Stimulated activated CD4-positive, alpha-beta T cell treated with anti-CD3 and anti-CD28 coated beads, Interleukin-1b, Interleukin-23, amount 100 ng/mL, for 1 hour (primary cell): ENCODE measurements at places on chromosomes 16 and 17.

DNA sequence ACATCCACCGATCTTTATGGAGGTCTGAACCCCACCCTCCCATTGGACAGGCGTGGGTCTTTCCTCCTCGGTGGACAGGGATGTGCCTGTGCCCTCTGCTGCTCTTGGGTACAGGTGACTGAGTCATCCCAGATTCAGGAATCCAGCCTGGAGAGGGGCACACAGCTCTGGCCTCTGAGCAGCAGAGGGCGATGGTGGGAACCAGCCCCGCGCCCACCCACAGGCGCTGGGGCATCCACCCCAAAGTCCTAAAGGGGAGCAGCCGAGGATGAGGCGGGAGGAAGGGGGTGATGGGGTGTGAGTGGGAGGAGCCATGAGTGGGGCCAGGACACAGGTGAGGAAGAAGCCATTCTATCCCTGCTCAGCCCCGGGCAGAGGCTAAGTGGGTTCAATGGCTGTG, 35.0 kb downstream of the ENGASE start:
- no peak for DNase-seq

DNA sequence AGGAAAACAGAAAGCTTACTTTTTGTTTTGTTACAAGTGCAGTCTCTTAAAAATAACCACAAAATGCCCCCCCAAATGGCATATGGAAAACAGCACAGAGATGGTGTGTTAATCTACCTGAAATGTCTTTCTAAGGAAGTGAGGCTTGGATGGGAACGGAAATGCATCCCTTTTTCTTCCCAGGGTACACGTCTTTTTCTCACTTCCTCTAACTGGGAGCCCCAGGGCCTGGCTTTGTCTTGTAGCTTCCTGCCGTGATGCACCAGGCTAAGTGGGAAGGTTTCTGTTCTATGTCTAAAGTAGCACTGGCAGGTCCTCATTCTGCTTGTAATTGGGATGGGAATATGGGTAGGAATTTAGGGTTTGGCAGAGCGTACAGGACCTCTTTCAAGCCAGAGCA, 52.5 kb upstream of the CACNG3 start:
- DNase-seq: no peak

GRCh38 chr17:75531721-75532072, 6.2 kb downstream of the LLGL2 start:
- no peak for DNase-seq

DNA sequence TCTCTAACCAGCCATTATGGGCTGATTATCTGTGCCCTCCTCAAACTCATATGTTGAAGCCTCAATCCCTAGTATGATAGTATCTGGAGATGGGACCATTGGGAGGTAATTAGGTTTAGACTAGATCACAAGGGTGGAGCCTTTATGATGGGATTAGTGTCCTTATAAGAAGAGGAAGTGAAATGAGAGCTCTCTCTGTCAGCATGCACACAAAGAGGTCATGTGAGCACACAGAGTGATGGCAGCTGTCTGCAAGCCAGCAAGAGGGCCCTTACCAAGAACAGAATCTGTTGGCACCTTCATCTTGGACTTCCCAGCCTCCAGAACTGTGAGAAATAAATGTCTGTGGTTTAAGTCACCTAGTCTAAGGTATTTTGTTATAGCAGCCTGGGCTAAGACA, 101.9 kb downstream of the PCTP start:
- DNase-seq: no peak

DNA sequence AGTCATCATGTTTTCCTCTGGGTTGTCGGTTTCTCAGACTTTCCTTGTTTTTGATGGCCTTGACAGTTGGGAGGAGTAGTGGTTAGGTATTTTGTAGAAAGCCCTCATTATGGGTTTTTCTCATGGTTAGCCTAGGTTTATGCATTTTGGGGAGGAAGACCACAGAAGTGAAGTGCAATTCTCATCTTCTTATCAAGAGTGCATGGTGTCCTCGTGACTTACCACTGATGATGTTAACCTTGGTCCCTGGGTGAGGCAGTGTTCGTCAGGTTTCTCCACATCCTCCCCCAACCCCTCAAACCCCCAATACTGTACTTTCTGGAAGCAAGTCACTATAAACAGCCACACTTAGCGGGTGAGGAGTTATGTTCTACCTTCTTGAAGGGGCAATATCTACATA, 42.3 kb downstream of the BPTF start:
- DNase-seq: no peak

GRCh38 chr16:55367301-55367811, 43.4 kb downstream of the IRX6 start:
- no peak for DNase-seq

DNA sequence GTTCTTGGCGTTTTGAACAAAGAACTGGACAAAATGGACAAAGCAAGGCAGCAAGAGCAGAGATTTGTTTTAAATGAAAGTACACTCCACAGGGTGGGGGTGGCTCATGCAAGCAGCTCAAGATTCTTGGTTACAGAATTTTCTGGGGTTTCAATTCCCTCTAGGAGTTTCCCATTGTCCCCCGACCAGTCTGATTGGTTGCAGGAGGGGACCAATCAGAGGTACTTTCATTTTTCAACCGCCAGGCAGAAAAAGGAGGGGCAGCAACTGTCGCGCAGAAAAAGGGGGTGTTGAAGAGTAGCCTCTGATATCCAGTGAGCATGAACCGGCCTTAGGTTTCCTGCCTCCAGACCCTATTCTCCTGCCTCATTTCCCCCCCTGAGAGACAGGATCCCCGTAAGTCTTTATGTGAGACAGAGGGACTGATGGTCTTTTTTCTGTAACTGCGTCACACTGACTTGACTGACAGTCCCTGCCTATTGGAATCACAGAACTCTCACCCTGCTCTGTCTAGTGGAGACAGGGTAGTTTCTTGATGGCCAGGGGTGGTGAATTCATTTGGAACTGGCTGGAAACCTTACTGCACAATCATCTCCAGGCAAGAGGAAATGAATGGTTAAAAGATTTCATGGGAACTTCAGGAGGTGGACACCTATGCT, 59.4 kb upstream of the ALOX12 start:
- DNase-seq: no peak

DNA sequence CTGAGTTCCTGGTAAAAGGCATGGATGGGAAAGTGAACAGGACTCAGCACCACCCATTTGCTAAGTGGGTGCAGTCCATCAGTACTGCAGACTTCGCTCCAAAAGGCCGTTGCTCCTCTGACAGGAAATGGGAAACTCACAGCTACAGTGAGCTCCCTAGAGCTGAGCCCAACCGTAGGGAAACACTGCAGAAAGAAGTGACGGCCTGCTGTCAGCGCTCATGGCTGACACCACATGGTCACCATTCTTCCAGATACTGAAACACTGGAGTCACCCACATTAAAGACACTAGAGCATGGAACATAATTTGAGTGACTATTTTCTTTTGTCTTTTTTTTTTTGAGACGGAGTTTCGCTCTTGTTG, 31.9 kb downstream of the UBE2O start:
- DNase-seq: no peak

- no peak for DNase-seq
Observed at GRCh38 chr16:2720064-2720457, at the start of gene PRSS27. PRSS27 (minus strand) TSS chr16:2720224; CDS start chr16:2720160, 64 bp downstream.

DNA sequence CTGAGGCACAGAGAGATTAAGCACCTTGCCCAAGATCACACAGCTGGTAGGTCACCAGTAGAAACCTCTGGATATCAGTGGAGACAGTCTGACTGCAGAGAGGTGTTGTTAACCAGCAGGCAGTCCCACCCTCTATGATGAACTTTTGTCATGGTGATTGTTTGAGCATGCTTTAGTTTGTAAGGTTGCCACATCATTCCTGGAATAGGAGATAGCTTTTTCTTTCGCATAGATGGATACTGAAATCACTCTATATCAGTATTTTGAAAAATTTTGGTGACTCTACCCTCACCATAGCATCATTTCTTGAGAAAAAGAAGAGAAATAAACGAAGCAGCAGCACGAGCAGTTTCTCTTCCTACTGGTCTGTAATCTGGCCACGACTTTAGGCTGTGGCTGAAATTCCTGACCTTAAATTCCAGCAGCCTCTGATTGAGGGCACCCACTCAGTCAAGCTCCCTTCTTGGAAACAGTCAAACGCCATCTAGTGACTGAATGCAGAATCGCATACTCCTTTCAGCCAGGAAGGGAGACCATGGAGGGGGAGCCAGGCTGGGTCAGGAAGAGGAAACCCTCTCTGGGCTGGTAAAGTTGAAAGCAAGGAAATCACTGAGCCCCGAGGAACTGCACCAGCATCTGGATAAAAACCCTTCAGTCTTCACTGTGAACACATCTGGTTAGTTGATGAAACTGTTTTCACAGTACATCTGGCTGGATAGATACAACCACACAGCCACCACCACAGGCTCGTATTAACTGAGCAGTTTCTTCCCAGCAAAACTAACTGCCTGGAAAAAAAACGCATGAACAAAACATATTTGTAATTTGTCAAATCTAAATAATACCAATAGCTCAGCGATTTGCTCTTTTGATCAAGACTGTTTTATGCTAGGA, 108.5 kb upstream of the XYLT1 start:
- DNase-seq: peak; percentile 28

GRCh38 chr17:8152112-8152775, at the start of gene PER1:
PER1 (minus strand) TSS chr17:8152404; CDS start chr17:8150706, 1,698 bp downstream.
- peak; percentile 74 for DNase-seq

DNA sequence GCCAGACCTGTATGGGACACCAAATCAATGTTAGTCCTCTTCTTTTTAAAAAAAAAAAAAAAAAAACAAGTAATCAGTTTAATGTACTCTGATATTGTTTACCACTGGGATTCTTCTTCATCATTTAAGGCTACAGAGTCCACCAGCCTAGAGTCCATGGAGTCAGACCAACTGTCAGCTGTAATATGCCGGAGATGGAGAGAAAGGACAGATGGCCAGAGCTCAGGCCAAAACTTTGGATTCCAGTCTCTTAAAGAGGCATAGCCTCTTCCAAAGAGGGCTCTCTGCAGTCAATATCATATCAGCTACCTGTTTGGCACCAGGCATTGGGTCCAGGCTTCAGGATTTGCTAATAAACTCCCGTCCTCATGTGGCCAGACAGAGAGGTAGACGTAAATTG, 469.6 kb upstream of the HSBP1 start:
- DNase-seq: no peak

- DNase-seq: peak; percentile 12
Observed at GRCh38 chr17:68011199-68011665, 15.0 kb upstream of the C17orf58 start.

DNA sequence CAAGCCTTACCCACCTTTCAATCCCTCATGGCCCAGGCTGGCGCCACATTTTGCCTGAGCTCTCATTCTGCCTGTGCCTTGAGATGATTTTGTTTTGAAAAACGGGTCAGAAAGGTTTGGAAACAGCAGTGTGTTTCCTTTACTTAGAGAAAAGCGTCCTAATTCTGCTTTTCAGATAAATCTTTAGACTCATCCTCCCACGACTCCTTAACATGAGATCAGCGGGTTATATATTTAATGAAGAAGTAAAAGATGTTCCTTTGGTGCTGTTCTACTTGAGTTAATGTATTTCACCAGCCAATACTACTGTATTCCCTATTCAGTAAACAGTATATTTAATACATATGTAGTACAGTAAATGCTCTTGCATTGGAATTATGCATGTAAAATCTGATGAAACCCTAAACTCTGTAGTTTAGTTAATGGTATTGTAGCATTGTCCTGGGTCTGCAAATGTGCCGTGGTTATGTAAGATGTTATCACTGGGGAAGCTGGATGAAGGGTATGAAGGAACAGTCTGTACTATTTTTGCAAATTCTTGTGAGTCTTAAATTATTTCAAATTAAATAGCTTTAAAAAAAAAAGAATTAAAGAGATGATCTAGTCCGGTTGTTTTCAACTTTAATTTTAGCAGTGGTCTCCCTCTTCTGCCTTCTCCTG, 199.4 kb upstream of the CACNG5 start:
- DNase-seq: no peak

DNA sequence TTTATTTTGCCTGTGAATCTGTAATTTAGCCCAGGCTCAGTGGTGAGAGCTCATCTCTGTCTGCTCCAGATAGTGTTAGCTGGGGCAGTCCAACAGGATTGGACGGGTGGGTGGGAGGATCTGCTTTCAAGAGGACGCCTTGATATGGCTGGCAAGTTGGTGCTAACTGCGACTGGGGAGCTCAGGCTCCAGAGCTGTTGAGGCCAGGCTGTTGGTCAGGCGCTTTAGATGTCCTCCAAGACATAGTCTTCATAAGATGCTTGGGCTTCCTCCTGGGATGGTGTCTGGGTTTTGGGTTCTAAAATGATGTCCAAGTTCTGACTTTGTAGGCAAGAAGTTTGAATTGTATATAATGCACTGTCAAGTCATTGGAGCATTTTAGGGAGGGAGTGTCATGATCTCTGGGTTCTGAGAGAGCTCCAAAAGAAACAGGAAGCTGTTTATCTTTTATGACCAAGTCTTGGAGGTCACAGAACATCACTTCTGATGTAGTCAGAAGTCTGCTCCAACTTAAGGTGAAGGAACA, 12.8 kb upstream of the PCTP start:
- no peak for DNase-seq

DNA sequence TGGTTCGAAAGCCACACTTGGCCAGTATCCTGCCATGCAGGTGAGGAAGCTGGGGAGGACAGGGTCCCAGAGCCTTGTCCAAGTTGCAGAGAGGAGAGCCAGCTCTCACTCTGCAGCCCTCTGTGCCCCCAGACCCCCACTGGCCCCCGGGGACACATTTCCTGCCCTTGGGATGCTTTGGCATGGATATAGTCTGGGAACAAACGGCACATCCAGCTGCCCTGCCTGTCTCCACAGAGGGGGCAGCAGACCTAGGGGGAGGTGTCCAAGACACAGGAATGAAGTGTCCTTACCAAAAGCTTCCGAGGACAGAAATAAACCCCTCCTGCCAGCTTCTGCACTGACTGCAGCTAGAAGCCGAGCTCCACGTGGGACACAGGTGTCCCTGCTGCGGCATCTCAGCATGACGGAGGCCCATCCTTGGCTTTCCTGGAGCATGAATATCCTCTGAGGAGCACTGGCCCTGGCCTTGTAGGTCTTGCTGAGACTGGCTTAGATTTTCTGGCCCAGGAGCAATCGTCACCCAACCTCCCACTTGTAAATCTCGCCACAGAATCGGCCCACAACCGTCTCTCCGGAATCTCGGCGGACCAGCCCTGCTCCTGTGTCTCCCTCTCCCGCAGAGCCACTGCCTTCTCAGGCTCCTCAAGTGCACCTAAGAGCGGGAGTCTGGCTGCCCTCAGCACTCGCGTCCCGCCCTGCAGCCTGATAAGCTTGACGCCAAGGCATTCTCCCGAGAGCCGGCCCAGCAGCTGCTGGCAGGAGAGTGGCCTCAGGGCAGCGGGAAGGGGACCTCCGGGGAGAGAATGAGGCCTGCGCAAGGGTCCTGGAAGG, 1.1 kb upstream of the CAPN15 start:
- DNase-seq: no peak

- no peak for DNase-seq
Observed at GRCh38 chr16:16032271-16032979, 83.0 kb downstream of the ABCC1 start.

DNA sequence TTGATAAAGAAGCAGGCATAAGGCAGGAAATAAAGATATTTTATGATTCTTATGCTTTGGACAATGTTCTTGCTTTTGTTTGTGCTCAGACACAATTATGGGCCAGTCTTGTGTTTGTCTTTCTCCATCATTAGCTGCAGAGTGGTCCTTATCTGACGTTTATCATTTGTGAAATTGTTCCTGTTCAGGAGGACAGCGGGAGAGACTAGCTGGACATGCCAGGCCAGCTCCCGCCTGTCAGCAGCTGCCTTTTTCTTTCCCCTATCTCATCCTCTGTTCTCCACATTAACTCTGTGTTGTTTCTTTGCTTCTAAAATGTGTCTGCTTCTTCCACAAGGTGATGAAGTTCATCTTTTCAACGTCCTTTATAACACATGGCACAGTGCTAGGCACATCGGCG, 333.5 kb downstream of the NPIPA8 start:
- DNase-seq: no peak

- no peak for DNase-seq
Observed at GRCh38 chr16:55406651-55407050, 72.3 kb upstream of the MMP2 start.

- DNase-seq: no peak
Observed at GRCh38 chr16:11799509-11800381, 2.7 kb upstream of the ZC3H7A start.
